ENCODE measurements at places on chromosomes 12 and 14.

DNA sequence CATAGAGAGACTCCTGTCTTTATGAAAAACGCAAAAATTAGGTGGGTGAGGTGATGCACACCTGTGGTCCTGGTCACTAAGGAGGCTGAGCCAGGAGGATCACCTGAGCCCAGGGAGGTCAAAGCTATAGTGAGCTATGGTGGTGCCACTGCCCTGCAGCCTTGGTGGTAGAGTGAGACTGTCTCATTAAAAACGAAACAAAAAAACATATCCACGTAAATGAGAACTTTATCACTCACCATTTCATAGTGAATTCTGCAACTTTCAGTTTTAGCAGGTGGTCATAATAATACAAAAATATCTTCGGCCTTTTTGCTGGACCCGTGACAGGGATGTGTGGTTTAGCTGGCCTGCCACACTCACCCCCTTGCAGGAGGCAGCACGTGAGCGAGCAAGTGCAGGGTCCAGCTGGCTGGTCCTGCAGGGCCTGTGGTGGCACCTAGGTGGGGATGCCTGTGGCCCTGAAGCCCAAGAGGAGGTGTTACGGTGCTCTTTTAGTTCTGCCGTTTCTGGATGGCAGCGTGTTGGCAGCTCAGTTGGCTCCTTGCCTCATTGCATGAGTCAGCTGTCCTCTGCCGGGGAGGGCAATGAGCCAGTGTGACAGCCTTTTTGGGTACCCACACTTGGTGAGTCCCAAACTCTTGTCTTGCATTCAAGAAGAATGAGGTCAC lies 1330.7 kb upstream of the TMEM132C start:
- DNase-seq = no peak

GRCh38 chr12:10601860-10602259 lies 11.5 kb downstream of the MAGOHB start:
- no peak for DNase-seq

GRCh38 chr12:112107306-112108201 lies 1.0 kb downstream of the NAA25 start:
- no peak for DNase-seq

DNA sequence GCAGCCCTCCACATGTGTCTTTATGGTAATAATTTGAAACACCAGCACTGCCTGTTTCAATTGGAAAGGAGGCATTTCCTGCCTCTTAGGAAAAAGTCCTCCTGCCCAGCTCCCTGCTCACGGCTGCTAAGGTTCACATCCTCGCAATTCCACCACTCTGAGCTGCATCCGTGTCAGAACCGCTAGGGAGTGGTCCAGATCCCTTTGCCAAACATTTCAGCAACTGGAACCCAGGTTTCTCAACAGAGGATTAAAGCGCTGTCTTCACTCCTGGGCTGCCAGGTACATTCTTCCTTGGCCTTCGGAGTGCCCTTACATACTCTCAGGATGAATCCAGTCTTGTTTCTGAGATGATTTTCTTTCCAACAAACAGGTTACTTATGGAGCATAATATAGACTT lies 23.3 kb downstream of the C14orf132 start:
- DNase-seq = no peak

- no peak for DNase-seq
These were observed 131.1 kb upstream of the SLC38A2 start for GRCh38 chr12:46503637-46504175.

DNA sequence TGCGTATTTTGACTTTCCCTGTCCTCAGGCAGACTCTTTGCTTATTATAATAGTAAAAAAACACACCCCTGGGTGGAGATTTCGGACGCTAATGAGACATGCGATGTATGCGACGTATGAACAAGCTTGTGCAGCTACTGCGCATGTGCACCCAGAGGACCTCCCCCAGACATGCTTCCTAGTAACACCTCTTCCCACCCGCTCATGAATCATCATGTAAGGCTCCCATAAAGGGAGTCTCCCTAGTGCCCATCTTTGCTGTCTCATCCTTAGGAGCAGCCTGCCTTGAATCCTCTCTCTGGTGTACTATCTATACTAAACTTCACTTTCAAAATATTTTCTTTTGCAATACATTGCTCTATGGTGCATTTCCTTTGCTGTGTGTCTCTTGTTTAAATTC lies 210.1 kb downstream of the TMEM132D start:
- no peak for DNase-seq

DNA sequence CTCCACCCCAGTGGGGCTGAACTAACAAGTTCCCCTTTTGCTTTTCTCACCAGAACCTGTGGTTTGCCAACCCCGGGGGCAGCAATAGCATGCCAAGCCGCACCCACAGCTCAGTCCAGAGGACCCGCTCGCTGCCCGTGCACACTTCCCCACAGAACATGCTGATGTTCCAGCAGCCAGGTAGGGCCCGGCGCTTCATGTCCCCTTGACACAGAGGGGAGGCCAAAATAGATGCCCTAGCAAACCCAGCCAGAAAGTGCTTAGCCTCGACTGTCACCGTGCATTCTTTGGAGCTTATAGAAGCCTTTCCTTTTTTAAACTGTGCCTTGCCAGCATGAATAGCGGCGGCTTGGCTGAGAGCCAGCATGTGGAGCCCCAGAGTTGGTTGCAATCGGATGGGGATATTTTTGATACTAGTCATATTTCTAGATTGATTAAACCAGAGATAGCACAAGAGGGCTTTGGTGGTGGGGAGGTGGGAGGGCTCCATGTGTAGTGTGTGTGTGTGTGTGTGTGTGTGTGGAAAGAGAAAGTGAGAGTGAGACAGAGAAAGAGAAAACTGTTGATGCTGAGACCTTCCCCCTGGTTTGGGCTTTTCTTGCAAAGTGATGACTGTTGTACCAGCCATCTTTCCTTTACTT lies 126.1 kb downstream of the GCH1 start:
- no peak for DNase-seq

- no peak for DNase-seq
These were observed 12.8 kb downstream of the LUM start for GRCh38 chr12:91098461-91098860.

DNA sequence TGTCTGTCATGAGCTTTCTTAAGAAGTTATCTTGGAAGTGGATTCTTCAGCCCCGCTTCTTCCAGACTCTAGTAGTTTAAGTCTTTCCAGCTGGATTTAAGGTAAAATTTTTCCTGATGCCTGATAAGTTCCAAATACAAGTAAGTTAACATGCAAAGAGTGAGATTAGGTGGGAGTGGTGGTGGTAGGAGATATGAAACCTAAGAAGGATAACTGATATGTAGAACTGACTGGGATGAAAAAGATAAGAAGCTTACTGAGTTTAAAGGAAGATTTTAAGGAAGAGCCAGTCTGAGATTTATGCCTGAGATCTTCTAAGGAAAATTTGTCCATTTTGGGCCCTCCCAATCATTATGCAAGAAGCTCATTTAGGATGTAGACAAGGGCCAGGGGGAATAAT lies 250.9 kb upstream of the SYT10 start:
- DNase-seq = no peak

GRCh38 chr12:2297004-2297403 lies 244.2 kb downstream of the CACNA1C start:
- no peak for DNase-seq

DNA sequence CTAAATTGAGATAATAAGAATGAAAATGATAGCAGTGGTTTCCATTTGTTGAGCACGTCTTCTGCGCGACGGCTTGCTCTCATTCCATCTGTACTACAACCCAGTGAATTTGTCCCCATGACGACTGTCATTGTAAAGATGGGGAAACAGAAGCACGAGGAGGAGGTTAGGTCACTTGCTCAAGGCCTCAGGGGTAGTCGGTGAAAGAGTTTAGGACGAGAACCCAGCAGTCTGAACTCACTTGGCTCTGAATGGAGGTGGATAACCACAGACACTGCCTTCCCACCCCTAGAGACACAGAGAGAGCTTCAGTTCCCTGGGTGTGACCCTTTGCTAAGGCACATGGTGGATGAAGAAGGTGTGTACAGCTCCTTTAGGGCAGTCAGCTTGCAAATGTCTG lies 30.9 kb upstream of the PLEKHG3 start:
- DNase-seq = no peak

DNA sequence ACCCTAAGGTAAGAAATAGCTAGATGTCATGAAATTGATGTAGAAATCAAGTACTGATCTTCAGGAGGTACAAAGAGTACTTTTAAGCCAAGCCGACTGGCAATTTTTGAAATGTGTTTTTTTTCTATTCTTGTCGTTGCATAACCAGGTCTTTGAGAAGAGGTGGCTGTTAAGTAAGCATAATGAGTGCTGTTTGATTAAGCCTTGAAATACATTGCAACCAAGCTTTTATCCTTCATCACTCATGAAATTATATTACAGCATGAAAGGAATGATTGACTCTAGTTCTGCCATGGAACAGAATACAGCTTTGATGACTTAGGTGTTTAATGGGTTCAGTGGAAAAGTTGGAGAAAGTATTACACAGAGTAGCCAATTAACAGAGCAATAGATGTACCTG lies 1720.2 kb upstream of the SEL1L start:
- DNase-seq = no peak

- DNase-seq = no peak
These were observed 1.1 kb downstream of the NELL2 start for GRCh38 chr12:44874981-44875416.

DNA sequence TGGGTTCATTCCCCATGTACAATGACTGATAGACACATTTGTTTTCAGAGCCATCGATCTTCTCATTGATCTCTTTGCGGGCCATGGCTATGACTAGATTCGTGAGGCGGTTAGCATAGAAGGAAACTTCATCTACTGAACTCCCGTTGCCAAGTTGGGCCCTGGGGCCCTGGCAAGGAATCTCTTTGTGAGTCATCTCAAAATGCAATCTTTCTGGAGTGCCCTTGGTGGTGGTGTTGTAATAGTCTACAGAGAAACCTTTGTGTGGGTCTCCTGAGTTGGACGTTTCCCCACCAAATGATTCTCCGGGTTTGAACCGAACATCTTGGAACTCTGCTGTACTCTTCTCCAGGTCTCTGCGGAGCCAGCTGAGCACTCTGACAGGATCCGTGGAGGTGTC lies 20.4 kb downstream of the AKAP3 start:
- DNase-seq = no peak

DNA sequence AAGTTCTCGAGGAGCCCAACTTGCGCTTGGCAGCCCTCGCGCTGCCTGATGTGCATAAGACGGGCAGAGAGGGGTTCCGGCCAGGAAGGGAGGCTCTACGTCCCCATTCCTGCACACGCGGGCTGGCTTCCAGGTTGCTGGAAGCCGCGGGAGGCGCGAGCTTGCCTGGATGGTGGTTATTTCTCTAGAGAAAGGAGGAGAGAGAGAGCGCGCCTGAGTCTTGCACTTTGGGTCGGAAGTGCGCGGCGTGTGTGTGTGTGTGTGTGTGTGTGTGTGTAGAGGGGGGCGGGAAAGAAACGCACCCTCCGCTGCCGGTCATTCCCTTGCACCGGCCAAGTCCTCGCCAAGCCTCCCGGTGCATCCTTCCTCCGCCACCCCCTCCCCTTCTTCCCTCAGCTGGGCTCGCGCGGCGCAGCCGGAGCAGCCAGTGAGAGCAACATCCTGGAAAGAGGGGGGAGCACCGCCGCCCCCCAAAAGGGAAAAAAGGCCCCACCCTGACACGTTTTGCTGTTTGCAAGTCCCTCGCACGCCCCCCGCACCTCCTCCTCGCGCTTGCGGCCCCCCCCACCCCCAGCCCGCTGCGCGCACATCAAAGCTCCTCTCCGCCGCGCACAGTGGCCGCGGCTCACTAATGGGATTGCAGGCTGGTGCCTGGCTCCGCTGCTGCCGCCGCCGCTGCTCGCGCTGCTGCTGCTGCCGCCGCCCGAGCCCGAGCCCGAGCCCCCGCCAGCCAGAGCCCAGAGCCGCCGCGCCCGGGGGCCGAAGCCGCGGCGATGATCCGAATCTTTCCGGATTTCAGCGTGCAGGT lies 4.4 kb upstream of the NPAS3 start:
- DNase-seq = no peak

DNA sequence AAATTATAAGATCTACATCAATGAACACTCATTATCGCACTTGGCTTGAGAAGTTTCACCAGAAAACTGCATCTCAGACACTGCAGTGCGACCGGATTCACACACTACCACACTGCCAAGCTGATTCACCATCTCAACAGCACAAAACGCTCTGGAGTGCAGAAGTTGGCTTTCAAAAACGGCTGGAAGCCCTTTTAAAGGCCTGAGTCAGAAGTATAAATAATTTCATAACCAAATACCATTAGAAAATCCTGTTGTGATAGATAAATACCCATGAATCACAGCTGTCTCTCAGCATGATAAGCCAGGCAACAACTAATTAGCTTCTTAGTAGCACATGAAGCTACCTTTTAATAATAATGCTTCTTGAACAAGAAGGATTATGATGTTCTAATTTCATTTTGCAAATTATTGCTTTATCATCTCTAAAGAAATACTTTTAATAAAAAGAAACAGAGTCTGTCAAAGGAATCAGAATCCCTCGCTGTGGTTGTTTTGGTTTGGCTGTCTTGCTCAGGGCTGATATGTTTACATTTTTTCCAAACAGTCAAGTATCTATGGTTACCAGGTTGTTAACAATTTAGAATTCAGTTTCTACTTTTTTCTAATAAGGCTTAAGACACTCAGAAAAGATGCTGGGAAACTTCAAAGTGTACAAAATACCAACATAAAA lies 51.2 kb downstream of the SLC2A13 start:
- no peak for DNase-seq

GRCh38 chr12:91574391-91574790 lies 391.8 kb upstream of the DCN start:
- no peak for DNase-seq

DNA sequence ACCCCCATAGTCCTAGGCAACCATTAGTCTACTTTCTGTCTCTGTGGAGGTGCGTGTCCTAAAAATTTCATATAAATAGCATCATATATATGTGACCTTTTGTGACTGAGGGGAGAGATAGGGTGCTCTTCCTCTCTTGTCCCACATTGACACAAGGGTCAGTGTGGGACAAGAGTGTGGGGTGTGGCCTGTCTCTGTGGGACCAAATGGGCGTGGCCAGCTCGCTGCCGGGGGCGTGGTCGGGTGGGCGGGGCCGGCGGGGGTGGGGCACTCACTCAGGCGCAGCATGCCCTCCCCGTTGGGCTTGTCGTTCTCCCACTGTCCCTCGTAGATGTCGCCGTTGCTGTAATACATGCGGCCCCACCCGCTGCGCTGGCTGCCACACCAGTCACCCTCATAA lies 15.5 kb downstream of the MORN3 start:
- no peak for DNase-seq

DNA sequence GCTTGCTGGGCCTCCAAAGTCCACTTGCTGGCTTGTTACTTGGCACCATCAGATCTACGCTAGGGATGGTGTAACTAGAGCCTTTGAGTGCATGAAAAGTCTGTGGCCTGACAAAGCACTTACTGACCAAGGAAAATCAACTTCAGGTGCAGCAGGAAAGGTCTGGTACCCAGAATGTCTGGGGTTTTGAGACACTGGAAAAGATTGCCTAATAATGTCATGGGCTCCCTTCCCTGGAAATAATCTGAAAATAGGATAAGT lies 106.7 kb downstream of the ZFP36L1 start:
- no peak for DNase-seq
